ENCODE measurements at places on chromosomes 3 and 15.

GRCh38 chr3:148884261-148884660, 19.2 kb downstream of the CPA3 start:
- DNase-seq: no peak

- no peak for DNase-seq
Observed at GRCh38 chr15:101305820-101306255, 10.8 kb upstream of the SNRPA1 start.

- DNase-seq: peak; percentile 68
Observed at GRCh38 chr15:58568157-58568571, 136.4 kb downstream of the LIPC start.

- no peak for DNase-seq
Observed at GRCh38 chr3:69683082-69683806, 56.0 kb upstream of the MITF start.

DNA sequence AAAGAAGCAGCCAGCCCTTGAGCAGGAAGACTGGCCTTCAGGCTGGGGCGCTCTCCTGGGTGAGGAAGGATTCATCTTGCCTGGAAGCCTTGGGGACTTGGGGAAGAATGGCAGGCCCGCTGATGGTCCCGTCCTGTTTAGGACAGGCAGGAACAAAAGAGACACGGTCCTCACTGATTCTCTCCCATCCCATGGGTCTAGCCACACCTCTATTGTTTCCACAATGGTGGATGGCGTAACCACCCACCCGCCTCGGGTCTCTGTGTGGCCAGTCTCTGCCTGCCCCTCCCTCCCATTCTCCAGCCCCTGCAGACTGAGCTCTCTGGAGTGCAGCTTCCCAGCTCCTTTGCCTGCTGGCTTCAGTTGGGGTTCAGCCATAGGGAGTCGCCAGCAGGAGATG, 284.3 kb downstream of the UACA start:
- no peak for DNase-seq

- no peak for DNase-seq
Observed at GRCh38 chr15:25848784-25849156, 14.4 kb downstream of the ATP10A start.

GRCh38 chr3:129690406-129690805, 83.9 kb upstream of the PLXND1 start:
- peak; percentile 86 for DNase-seq

DNA sequence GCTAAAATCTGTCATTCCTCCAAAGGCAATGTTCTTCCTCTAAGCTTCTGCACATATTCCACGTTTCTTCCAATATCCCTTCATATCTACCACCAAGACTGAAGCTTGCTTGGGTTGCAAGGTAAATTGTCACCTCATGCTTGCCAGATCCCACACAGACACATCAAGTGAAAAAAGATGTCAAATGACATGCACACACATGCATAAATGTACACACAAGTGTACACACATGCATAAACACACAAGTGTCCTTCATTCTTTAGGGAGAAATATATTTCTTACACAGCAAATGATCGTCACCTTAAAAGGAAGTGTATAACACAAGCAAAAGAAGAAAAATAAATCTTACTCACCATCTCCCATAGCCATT, 59.4 kb downstream of the CLASP2 start:
- DNase-seq: no peak

DNA sequence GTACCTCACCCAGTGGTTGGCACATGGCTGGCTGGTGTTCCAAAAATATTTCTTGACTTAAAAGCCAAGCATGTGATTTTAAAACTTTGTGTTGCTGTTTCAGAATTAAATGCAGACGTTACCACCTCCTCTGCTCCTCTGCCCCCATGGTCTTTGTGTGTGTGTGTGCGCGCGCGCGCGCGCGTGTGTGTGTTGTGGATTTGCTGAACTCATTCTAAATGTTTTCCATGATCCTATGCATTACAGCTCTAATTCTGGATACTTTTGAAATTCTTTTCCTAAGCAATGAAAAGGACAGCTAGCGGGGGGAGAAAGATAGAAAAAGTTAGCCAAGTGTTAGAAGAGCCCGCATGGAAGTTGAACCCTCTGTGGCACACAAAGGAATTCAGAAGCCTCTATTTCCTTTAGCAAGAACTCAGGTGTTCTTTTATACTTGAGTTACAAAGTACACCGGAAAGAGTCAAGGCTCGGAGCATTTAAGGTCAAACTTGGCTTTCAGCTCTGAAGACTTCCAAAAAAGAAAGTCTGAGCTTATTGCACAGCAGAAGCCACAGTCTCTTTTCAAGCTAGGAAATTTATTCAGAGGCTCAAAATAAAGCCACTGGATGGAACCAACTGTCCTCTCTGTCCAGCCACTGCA, 350.5 kb upstream of the TBL1XR1 start:
- DNase-seq: no peak

GRCh38 chr15:85527895-85528294, 147.5 kb downstream of the AKAP13 start:
- peak; percentile 29 for DNase-seq

DNA sequence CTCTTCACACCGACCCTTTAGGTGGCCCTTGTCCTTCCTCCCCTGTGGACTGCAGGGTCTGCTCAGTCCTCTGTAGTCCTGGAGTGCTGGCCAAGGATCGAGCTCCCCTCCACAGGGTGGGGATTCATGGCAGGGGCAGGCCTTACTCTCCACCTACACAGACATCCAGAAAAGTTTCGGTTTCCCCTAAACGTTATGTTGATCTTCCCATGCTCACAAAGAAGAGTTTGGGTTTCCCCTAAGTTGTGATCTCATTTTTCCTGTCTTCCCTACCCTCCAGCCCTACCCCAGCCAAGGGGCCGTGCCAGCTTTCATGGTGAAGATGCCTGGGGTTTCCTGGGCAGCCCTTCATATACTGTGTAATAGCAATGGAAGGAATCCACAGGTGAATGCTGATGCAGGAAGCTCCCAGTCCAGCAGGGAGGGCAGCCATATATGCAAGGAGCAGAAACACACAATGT, 10.3 kb downstream of the STOML1 start:
- DNase-seq: peak; percentile 91

- no peak for DNase-seq
Observed at GRCh38 chr3:48835650-48836366, 11.9 kb downstream of the PRKAR2A start.

- no peak for DNase-seq
Observed at GRCh38 chr3:26015752-26016151, 225.9 kb downstream of the OXSM start.

DNA sequence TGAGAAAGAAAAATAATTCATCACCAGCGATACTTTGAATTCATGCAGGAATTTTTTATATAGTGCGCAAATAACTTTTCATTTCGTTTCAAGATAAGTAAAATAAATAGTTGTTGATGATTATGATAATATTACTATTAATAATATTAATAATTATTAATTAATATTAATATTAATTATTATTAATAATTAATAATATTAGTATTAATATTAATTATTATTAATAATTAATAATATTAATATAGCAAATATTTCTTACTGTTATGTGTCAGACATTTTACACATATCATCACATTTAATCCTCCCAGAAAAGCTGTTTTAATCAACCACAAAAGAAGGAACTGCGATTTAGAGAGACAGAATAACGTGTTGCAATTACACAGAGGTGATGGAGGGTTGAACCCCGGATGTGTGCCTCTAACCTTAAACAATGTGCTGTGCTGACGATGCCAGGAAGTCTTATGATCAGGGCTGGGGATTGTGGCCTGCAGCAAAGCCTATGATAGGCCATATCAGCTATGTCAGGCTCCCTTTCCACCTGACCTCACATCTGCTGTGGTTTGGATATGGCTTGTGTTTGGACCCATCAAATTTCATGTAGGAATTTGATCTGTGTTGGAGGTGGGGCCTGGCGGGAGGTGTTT, 263.5 kb upstream of the NR2F2 start:
- no peak for DNase-seq

DNA sequence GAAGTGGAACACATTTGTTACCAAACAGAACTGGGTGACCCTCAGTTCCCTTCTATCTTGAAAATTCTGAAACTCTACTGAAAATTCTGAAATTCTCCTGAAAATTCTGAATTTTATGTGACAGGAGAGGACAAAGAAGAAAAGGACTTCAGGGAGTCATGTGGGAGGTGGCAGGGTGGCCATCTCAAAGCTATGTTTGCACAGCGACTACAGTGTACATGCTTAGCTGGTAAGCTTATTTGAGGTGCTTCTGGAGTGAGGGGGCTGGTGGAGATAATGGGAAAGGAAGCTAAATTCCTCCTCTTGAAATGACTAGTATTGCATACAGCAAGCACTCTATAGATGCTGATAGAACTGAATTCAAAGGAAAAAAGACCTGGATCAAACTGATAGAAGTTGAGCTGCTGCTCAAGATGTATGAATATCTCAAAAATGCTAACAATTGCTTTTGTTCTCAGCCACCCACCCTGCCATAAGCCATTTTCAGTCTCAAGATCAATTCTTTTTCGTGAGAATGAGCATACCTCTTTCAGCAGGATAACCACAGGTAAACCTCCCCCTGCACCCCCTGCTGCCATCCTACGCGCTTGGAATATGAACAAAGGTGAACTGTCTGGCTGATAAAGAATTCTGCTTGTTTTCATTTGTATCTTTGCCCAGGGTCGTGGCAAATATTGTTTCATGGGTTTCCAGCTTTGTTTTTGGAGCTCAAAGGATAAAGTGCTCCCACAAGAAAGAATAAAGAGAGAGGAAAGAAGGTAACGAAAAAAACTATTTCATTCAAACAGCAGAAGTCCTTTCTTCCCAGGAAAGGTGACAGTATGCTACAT, 16.6 kb upstream of the ARHGEF3 start:
- no peak for DNase-seq

GRCh38 chr3:49883998-49884397, 14.3 kb upstream of the CAMKV start:
- DNase-seq: no peak

DNA sequence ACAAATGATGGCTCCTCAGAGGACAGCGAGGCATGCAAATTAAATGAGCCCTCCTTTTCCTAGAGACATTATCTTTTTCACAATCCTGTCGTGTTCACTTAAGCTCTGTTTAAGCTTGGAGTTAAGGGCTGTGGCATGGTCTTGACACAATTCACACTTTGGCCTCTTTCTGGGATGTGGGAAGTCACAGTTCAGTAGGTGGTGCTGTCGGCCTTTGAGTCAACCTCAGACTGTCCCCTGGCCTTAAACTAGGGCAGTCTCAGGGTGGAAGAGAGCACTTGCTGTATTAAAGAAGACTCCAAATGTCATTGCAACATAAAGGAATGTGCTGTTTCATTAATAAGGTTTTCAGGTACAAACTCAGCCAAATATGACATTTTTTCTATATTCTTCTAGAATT, 351.0 kb downstream of the MCTP2 start:
- DNase-seq: peak; percentile 16

DNA sequence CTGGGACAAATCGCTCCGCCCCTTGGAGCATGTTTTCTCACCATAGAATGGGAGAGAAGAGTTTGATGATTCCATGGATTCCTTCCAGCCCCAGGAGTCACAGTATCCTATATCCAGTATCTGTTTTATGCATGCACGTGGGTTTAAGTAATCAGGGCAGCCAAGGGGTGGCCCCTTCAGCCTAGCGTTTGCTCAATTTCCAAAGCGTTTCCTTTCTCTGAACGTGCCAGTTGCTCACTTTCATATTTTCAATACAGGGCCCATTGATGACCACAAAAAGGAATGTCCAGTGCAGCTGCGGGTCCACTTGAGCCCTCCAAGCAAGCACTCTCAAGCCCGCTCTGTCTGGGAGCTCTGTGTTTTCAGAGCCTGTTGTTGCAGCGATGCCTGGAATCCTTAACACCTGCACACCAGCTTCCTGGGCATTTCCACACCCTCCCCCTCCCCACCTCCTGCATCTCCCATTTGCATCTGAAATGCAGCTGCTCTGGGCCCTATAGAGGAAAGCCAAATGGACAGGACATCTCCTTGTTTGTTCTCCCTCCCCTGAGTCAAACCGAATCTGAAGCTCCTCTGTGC, 164.3 kb upstream of the LPP start:
- no peak for DNase-seq

GRCh38 chr15:31975830-31976229, 54.5 kb upstream of the CHRNA7 start:
- no peak for DNase-seq

- no peak for DNase-seq
Observed at GRCh38 chr3:42024591-42025351, 62.9 kb upstream of the ULK4 start.

DNA sequence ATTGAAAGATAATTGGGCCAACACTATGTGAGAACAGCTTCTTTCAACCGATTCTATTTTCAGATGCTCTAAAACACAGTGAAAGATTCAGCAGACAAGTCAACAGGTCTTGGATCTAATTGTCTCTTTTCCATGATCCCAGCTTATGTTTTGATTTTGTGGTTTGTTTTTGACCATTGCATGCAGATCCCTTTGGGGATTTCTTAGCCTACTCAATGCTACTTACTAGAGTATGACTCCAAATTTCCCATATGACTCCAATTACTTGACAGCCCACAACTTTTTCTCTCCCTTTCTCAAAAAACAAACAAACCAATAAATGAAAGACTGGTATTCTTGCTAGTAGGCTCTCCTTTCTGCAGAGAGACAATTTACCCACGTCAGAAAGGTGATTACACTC, 67.1 kb downstream of the KCNH8 start:
- DNase-seq: no peak

GRCh38 chr3:140096037-140096436, 161.1 kb downstream of the CLSTN2 start:
- no peak for DNase-seq

- no peak for DNase-seq
Observed at GRCh38 chr15:57655809-57656208, 50.7 kb upstream of the POLR2M start.

DNA sequence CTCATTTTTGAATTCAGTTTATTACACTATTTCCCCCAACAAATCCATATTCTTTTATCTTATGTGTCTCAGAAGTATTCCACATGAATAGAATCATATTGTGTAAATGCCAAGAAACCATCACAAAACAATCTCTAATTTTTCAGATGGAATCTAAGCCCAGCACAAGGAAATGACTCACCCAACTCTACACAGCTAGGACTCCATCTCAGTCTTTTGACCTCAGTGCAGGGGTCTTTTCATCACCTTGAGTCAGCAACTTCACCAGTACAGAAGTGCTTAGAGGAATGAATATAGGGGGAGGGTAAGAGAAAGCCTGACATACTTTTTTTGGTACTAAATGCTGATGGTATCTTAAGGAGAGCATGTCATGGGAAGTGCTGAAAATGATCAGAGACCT, 169.3 kb upstream of the LRRN1 start:
- DNase-seq: no peak

- DNase-seq: peak; percentile 47
Observed at GRCh38 chr3:128969993-128970739, 23.7 kb downstream of the CFAP92 start.

DNA sequence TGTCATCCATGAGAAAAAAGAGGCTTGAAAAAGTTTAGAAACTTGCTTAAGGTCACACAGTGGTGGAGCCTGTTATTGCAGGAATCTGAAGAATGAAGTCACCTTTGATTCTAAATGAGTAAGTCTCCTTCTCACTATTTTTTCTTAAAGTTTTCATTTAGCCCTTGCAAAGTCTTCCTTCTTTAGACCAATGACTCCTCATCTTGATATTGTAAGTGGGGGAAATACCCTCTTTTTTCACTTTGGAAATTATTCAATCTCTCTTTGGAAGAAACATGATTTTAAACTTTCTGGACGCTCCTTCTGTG, 787 bp upstream of the SLMAP start:
- peak; percentile 66 for DNase-seq

Data from inflammatory macrophage treated with lipopolysaccharide for 4 hours (primary cell).